CD4-positive, alpha-beta T cell treated with Interleukin-17A for 1 hour (primary cell): ENCODE measurements at places on chromosomes 6 and 20.

DNA sequence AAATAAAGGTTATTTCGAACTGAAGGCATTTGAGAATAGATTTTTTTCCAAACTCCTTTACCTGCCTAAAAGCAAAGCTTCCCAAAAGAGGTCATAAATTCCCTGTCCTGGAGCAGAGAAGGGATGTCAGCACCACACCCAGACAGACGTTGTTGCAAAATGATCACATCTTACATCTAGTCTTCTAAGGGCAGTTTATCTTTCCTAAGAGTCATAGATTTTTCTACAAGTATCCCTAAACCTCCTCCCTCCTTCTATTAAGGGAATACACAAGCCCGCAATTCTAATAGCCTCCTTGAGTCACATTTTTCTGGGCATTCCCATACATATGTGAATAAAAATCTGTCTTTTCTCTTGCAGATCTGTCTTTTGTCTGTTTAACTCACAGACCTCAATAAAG is 20.6 kb upstream of the AKAP12 start:
- no peak for DNase-seq

DNA sequence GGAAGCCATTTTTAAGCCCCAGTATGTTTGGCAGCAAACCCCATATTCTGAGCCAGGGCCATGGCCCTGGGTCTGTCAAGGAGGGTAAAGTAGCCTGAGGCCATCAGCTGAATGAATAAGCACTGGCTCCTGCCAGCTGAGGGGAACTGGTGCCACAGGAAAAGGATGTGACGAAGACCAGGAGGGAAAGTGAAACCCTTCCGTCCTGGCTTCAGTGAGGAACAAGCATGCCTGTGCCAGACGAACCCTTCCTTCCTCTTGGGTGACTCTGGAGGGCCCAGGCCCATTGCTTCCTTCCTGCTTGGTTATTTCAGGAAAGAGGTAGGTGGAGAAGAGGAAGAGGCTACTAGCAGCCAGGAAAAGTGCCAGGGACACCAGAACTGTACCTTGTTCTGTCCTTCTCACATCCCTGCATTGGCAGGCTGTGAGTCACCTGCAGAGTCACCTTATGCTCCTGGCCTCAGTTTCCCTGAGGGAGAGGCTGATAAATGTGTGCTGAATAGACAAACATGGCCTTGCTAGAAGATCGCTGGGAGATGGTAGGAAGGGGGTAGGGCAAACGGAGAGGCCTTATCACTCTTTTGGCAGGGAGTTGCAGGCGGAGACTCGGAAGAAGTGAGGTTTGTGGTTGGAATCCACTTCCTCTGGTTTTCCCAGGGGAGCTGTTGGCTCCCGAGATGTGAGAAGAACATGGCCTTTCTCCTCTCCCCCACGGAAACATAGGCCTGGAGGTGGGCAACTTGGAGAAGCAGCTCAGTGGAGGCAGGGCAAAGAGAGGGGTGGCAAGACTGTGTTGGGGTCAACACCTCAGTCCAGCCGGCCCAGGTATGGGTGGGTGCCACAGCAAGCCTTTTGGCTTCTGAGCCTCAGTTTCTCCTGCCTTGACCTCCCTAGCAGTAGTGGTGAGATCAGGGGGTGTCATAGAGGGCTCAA is 37.4 kb downstream of the COX4I2 start:
- peak; percentile 81 for DNase-seq

GRCh38 chr6:89410788-89411144 is 1.3 kb downstream of the RRAGD start:
- DNase-seq = no peak

- peak; percentile 63 for DNase-seq
These were observed 38.5 kb downstream of the SOD2 start for GRCh38 chr6:159654483-159655098.

DNA sequence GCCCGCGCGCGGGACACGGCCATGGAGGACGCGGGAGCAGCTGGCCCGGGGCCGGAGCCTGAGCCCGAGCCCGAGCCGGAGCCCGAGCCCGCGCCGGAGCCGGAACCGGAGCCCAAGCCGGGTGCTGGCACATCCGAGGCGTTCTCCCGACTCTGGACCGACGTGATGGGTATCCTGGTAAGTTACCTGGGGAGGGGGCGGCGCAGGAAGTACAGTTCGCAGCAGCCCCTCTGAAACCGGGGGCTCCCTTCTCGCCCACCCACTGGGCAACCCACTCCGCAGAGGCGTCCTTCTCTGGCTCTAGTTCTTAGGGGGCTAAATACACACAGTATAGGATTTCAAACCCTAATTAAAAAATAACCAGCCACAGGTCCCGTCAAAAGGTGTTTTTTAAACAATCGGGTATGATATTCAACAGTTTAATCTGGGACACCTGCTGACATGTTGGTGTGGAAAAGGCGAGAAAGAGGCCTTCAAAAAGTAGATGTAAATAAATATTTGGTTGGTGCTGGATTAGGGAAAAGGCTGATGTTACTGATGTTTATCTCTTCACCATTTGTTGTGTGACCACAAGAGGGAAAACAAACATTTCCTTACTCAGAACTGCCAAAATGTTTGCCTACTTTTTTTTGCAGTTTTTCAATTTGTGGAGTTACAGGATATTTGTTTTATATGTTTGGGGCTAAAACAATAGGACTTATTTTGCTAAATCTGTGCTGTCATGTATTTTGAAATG is 577 bp downstream of the SASH1 start:
- no peak for DNase-seq
